ENCODE measurements at places on chromosomes 1 and 21.

DNA sequence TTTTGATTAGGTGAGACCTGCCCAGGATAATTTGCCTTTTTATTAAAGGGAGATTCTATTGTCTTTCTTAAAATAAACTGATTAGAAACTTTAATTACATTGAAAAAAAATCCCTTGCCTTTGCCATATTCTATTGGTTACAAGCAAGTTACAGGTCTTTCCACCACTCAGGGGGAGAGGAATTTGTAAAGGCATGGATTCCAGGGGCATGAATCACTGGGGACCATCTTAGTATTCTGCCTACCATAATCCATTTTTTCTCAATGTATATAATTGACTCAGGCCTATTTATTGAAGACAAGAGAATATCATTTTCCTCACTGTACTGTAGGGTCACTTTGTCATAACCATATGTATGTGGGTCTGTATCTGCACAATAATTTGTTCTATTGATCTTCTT lies 124.3 kb upstream of the PDE4B start:
- peaks cover 11% of the 10 kb centered on the region for H3K27me3 ChIP-seq
- no peak overlapping the region for H3K4me3 ChIP-seq
- H3K27ac ChIP-seq, result no peak overlapping the region
- no peaks in the 10 kb centered on the region for H3K4me1 ChIP-seq
- H3K36me3 ChIP-seq, result no peaks in the 10 kb centered on the region

GRCh38 chr1:207875532-207875931 lies 35.4 kb downstream of the CD34 start:
- no peak overlapping the region for H3K27ac ChIP-seq
- H3K36me3 ChIP-seq, result no peaks in the 10 kb centered on the region
- H3K4me3 ChIP-seq, result no peak overlapping the region
- DNase-seq, result no peak

DNA sequence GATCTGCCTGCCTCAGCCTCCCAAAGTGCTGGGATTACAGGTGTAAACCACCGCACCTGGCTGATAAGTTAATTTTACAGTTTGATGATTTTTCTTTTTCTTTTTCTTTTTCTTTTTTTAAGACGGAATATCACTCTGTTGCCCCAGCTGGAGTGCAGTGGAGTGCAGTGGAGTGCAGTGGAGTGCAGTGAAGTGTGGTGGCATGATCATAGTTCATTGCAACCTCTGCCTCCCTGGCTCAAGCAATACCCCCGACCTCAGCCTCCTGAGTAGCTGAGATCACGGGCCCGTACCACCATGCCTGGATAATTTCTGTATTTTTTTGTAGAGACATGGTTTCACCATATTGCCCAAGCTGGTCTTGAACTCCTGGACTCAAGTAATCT lies 84.4 kb upstream of the CXADR start:
- DNase-seq, result no peak
- H3K36me3 ChIP-seq, result no peaks in the 10 kb centered on the region
- no peak overlapping the region for H3K4me3 ChIP-seq

GRCh38 chr1:12436817-12437599 lies 181.0 kb downstream of the DHRS3 start:
- peaks cover 53% of the 10 kb centered on the region for H3K4me1 ChIP-seq
- no peaks in the 10 kb centered on the region for H3K36me3 ChIP-seq
- no peak overlapping the region for H3K4me3 ChIP-seq
- DNase-seq, result no peak
- no peaks in the 10 kb centered on the region for H3K27me3 ChIP-seq

- H3K27ac ChIP-seq, result no peak overlapping the region
- H3K36me3 ChIP-seq, result no peaks in the 10 kb centered on the region
- no peaks in the 10 kb centered on the region for H3K4me1 ChIP-seq
- peak; percentile 21 for DNase-seq
Measured at GRCh38 chr1:30447701-30448100, 275.7 kb downstream of the MATN1 start.

GRCh38 chr1:81463936-81464837 lies 336.5 kb upstream of the ADGRL2 start:
- no peaks in the 10 kb centered on the region for H3K4me1 ChIP-seq
- H3K4me3 ChIP-seq, result no peak overlapping the region
- no peaks in the 10 kb centered on the region for H3K36me3 ChIP-seq
- H3K27me3 ChIP-seq, result no peaks in the 10 kb centered on the region
- no peak for DNase-seq
- H3K27ac ChIP-seq, result no peak overlapping the region

- no peak for DNase-seq
- no peak overlapping the region for H3K4me3 ChIP-seq
- H3K27ac ChIP-seq, result no peak overlapping the region
- H3K4me1 ChIP-seq, result no peaks in the 10 kb centered on the region
- H3K36me3 ChIP-seq, result no peaks in the 10 kb centered on the region
Measured at GRCh38 chr1:29408831-29409605, 172.7 kb downstream of the PTPRU start.

- DNase-seq, result peak; percentile 51
- H3K4me3 ChIP-seq, result no peak overlapping the region
- H3K27ac ChIP-seq, result no peak overlapping the region
- H3K27me3 ChIP-seq, result no peaks in the 10 kb centered on the region
Measured at GRCh38 chr1:207873055-207873890, 37.7 kb downstream of the CD34 start.

GRCh38 chr21:15964236-15964855 lies 234.6 kb downstream of the USP25 start:
- H3K4me1 ChIP-seq, result peaks cover 19% of the 10 kb centered on the region
- H3K36me3 ChIP-seq, result no peaks in the 10 kb centered on the region
- H3K27me3 ChIP-seq, result no peaks in the 10 kb centered on the region
- H3K27ac ChIP-seq, result peak overlapping the region; percentile 9
- H3K4me3 ChIP-seq, result no peak overlapping the region

- no peak overlapping the region for H3K27ac ChIP-seq
- no peaks in the 10 kb centered on the region for H3K27me3 ChIP-seq
- no peak for DNase-seq
- peaks cover 18% of the 10 kb centered on the region for H3K36me3 ChIP-seq
- no peak overlapping the region for H3K4me3 ChIP-seq
Measured at GRCh38 chr1:167991546-167991945, 54.7 kb upstream of the MPC2 start.

Data from tibial artery (tissue), 4 donors.